ENCODE measurements at places on chromosomes 2 and 18.

- no peak for DNase-seq
Measured at GRCh38 chr18:69737851-69738250, 209.8 kb downstream of the CD226 start.

- no peak for DNase-seq
Measured at GRCh38 chr2:240136671-240137292, 677 bp upstream of the COPS9 start.

DNA sequence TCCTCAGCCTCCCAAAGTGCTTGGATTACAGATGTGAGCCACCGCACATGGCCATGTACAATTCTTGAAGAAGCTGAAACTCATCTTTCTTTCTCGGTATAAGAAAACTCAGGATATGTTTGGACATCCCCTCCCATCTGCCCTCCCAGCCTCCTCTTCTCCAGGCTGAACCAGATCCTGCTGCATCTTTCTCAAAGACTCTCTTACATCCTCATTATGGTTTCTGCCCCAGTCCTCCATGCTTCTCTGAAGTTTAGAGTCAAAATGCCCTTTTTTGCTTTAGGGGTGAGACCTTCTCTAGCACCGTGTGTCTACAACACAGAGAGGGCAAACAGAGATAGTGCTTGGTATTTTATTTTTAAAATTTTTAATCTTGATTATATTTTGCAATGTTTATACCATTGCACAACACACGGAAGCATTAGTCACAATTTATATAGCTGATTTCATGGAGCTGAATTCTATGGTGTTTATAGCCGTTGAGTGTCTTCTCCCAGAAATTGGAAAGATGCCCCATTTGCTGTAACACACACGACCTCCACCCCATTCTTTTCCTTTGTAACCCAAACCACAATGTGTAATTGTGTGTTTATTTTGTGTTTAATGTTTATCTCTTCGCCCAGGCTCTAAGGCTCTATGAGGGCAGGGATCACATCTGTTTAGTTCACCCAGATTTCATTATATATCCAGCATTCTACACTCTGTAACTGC, 206.0 kb upstream of the TNP1 start:
- DNase-seq = no peak

GRCh38 chr2:144198116-144198515, 321.8 kb downstream of the ZEB2 start:
- no peak for DNase-seq

- no peak for DNase-seq
Measured at GRCh38 chr2:129379411-129379810, 600.1 kb upstream of the RAB6C start.

- DNase-seq = no peak
Measured at GRCh38 chr2:182103526-182103925, 117.9 kb downstream of the PPP1R1C start.

DNA sequence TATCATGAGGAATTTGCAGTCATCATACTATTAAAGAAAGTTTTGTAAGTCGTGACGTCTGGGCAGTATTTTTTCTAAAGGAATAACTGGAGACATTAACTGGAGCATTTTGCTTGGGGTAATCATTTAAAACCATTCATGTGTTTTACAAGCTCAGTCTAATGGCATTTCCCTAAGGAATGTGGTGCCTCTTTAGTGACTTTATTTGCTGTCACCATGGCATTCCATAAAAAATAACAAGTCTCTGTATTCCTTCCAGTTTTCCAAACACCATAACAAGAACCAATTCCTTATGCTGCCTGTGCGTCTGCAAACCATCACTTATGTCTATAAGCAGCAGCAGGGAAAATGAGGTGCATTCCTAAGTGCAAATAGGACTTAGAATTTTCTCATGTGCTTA, 82.8 kb downstream of the EPB41L3 start:
- DNase-seq = no peak

DNA sequence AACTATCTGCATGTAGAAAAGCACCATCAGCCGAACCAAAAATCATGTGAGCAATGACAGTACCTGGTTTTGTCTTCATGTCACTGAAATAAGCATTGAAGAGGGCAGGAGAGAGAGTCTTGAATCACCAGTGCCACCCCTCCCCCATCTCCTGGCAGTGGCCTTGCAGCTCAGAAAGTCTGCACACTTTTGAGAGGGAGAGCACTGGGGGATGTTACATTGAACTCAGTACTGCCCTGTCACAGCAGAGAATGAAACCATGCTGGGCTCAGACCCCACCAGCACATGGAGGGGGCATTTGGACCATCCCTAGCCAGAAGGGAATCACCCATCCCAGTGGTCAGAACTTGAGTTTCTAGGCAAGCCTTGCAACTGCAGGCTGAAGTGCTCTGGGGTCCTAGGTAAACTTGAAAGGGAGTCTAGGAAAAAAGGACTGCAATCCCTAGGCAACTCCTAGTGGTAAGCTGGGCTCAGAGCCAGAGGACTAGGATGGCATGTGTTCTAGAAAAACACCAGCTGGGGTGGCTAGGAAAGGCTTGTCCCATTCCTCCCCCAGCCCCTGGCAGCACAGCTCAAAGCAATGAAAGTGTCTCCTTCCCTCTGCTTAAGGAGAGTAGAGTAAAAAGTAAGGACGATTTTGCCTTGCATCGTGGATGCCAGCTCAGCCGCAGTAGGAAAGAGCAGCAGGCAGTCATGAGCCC, 259.9 kb upstream of the MYT1L start:
- no peak for DNase-seq

DNA sequence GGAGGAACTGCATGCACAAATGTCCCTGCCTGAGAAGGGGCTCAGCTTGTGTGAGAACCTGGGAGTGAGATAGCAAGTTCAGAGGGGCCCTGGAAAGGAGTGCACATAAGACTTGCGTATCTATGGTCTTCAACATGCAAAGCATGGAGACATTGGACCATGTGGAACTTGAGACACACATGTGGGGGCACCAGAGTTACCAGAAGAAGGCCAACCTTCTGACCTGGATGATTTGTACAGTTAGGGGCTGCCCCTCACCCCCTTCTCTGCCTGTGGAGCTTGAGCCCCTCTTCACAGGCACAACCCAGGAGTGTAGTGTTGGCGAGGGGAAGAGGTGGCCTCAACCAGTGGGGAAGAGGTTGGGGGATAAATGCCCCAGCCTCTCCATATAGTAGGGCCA, 165.0 kb upstream of the ARL4C start:
- DNase-seq = no peak

DNA sequence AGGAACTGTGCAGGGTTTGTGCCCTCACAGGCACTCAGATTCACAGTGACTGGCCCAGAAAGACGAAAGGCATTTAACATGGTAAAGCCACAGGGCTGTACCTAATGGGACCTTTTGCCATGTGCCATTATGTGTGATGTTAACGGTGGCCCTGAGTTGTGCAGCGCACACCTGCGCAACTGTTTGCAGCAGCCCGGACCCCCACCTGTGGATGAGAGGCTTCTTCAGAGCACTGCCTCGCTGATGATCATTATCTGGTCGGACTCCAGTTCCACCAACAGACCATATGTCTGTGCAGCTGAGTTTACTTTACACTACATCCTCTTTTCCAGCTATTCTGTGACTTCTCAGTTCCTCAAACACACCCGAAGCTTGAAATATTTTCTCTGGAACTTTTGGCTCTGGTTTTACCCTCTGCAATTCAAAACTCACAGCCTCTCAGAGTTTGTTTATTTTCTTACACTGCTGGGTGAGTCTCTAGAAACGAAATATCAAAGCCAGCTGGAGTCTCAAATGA, 35.6 kb upstream of the UBE2F start:
- no peak for DNase-seq

GRCh38 chr2:233668605-233669260, 3.0 kb upstream of the UGT1A9 start:
- DNase-seq = no peak

- no peak for DNase-seq
Measured at GRCh38 chr2:140013545-140014203, 1233.5 kb upstream of the NXPH2 start.

- no peak for DNase-seq
Measured at GRCh38 chr2:20608666-20609348, 42.1 kb downstream of the HS1BP3 start.

DNA sequence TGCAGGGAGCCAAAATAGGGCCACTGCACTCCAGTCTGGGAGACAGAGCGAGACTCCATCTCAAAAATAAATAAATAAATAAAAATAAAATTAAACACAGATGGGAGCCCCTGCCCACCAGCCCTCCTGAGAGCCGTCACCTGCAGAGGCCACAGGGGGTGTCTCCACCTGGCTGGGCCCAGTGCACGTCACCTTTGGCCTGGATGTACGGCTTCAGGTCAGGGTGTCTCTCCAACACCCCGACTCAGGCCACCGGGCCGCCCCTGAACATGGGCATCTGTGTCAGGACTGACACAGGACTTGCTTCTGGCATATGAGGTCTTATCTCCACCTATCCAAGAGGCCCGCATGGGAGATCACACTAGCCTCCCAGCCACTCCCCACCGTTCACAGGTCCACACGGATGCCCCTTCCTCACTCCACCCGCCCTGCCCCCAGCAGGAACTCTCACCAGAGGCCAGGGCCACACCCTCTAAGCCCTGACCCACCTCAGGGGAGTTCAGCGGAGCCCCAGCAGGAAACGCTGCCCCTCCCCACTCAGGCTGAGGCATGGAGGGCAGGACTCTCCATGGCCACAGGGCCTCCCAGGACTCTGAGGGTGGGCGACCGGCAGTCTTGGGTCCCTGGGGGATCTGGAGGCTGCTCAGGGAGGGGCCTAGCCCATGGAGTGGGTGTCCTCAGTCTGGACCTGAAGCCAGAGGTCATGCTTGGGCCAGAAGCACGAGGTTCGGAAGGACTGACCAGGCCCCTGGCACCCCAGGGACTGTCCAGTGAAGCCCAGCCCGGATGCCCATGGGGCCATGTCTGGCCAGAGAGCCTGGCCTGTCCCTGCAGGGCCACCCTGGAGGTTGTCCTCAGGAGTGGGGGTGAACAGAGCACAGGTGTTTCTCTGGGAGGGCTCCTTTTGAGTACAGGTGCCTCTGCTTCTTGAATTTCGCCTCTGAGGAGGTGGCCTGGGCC, 1.6 kb upstream of the CROCC2 start:
- no peak for DNase-seq

DNA sequence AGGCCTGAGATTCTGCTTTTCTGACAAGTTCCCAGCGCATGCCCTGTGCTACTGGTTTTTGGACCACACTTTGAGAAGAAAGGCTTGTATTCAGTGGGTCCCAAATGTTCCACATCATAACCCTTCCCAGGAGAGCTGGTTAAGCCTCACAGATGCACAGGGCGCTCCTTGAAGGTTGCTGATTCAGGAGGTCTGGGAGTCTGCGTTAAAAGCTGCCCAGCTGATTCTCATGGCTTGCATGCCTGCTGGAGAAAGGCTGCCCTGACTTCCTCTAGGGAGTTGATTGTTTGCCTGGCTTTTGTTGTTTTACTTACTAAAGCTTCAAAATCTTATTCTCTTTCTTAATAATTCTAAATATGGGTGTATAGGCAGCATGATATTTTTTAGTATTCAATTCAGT, 20.7 kb downstream of the CRYGD start:
- DNase-seq = no peak

DNA sequence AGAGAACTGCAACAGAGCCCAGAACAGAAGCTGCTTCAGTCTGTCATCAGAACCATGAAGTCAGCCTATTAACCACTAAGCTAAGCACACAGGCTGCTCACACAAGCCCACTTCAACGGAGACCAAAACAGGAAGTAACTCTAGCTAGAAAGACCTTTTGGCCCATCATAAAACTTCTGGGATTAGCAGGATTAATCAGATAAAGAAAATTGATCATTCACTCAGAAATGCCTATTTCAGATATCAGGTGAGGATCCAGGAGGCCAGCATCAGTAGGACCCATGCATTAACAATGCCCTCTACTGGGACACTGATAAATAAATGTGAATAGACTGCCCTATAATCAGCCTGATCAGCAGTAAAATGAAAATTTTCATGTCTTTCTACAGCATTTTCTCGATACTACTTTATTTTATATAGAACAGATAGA, 101.4 kb downstream of the WDPCP start:
- no peak for DNase-seq

DNA sequence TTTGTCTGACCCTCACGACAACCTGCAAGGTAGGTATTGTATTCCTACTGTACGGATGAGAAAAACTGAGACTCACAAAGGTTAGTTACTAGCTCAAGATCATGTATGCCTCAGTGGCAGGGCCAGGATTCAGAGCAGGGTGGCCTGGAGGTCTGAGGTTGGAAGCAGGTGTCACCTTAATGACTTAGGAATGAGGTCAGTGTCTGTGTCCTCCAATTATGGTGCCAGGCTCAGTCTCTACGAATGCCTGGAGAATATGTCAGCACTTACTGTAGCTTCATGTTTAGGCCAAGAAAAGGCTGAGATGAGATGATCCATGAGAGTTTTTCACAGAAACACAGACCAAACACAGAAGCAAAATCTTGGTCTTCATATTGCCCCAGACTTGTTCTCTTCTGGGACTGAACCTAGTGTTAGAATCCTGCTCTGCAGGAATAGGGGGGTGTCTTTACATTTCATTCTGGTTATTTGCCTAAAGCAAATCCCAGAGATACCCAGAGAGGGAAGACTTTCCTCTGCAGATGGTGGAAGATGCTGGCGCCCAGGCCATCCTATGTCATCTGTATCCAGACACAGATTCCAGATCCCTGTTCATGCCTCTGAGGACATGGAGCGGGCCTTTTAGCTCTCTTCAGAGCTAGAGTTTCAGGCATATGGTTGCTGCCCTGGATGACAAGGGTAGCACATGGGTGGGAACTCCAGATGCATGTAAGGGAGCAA, 16.3 kb upstream of the RAB10 start:
- no peak for DNase-seq

DNA sequence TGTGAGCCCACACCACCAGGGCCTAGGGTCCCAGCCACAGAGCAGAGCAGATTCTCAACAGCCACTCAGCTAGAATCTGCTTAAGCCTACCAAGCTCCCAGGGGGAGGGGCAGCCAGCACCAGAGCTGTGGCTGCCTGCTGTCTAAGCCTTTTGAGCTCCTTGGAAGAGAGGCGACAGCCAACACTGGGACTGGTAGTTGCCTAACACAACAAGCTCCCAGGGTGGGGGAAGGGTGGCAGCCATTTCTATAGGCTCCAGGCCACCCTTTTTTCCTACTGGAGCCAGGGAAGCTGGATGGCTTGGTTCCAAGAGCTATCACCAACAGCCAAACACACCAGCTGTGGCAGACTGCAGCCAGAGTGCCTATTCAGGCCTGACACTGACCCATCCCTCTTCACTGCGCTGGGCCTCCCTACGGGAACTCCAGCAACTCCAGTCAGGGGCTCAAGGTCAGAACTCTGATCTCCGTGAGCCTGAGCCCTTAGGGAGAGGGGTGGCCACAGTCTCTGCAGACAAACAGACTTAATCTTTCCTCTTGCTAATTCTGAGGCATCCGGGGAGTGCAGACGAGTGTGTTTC, 1824.3 kb upstream of the CELF4 start:
- no peak for DNase-seq

DNA sequence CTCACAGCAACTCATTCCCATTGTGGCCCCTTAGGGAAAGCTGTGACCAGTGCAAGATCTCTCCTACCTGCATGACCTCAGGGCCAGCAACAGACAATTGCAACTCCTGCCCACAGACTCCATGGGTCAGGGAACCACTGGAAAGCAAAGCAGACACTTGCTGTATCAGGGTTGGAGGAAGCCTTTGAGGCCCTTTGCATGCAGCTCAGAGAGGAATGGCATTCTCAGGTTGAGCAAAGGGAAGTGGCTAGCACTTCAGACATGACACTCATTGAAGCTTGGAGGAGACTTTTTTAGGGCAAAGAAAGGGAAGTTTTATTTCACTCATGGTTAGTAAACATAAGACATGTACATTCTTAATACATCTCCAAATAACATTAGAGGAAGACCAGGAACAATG, 22.1 kb downstream of the IL1F10 start:
- no peak for DNase-seq

- DNase-seq = no peak
Measured at GRCh38 chr2:237591141-237591881, 777 bp upstream of the RAB17 start.

GRCh38 chr2:5869936-5870335, 177.8 kb downstream of the SOX11 start:
- no peak for DNase-seq
